ENCODE measurements at places on chromosomes 1 and 21.
A peak's percentile ranks its signal among the peaks of the same experiment; 100 is the strongest.

DNA sequence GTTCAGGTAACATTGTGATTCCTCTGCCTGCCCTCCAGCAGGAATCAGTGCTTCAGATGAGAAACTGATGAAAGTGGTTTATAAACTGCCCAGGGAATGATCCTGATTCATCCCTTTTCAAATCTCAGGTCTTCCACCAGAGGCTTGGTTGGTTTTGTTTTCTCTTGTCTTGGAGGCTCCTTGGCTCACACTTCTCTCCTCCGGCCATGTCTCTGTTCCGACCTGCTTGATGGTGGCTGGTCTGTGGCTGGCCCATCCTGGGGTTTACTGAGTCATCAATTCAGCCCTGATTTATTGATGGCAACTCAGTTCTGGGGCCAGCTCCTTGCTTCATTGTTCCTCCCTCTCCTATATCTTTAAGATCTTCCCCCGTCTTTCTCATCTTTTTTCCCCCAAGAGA is 56.6 kb upstream of the SLC2A1 start:
- no peaks in the 10 kb centered on the region for H3K4me1 ChIP-seq
- DNase-seq, result no peak
- no peaks in the 10 kb centered on the region for H3K27me3 ChIP-seq
- no peak overlapping the region for H3K27ac ChIP-seq
- H3K36me3 ChIP-seq, result no peaks in the 10 kb centered on the region
- no peak overlapping the region for H3K4me3 ChIP-seq

- peaks cover 11% of the 10 kb centered on the region for H3K4me1 ChIP-seq
- H3K36me3 ChIP-seq, result no peaks in the 10 kb centered on the region
- no peak overlapping the region for H3K27ac ChIP-seq
- no peak overlapping the region for H3K4me3 ChIP-seq
- H3K27me3 ChIP-seq, result no peaks in the 10 kb centered on the region
Observed at GRCh38 chr1:84430546-84430945, 32.3 kb downstream of the DNASE2B start.

- H3K27ac ChIP-seq, result no peak overlapping the region
- no peak overlapping the region for H3K4me3 ChIP-seq
- no peaks in the 10 kb centered on the region for H3K27me3 ChIP-seq
- DNase-seq, result no peak
Observed at GRCh38 chr21:43021191-43021590, 46.8 kb downstream of the PKNOX1 start.

DNA sequence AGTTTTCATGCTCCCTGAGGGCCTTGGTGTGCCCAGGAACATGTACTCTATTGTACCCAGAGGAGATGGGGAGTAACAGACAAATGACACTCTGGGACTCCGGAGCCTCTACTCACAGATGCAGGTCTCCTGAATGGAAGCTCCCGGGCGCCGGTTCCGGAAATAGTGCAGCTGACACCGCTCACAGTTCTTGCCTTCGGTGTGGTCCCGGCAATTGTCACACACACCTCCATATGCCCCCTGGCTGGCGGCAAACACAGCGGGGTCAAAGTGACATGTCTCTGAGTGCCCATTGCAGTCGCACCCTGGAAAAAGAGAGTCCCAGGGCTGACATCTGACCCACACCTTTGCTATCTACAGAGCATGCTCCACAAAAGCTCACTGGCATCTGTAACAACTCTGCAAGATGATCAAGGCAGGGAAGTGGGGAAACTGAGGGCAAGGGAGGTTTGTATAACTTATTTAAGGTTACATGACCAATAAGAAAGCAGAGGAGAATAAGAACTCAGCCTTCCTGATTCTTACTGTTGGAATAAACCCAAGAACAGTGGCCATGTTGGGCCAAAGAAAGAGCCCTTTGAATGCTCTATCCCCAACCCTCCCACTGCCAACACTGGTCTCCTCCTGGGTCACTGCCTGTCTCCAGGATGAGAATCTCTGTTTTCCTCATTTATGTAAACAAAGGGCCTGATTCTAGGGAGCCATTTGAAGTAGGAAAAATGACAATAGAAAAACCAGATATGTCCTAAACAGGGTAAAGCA is 22.4 kb downstream of the LAMB3 start:
- no peak overlapping the region for H3K4me3 ChIP-seq
- H3K36me3 ChIP-seq, result no peaks in the 10 kb centered on the region
- no peaks in the 10 kb centered on the region for H3K27me3 ChIP-seq
- H3K4me1 ChIP-seq, result peaks cover 5% of the 10 kb centered on the region
- DNase-seq, result no peak

DNA sequence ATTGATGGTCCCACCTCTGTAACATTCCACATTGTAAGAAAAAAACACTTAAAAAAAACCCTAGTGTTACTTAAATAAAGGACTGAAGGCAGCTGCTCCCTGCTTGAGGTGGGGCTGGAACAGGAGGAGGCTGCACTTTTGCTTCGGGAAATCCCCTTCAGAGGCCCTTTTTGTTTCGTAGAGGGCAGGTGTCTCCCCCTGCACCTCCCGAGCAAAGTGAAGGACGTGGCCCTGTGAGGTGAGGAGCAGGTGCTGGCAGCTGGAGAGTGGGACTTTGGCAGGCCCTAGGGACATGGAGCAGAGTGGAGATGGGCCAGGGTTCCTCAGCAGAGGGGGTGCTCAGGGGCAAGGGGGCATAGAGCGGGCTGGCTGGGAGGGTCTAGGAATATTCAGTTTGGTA is 33.4 kb upstream of the WNT4 start:
- no peaks in the 10 kb centered on the region for H3K4me1 ChIP-seq
- H3K27ac ChIP-seq, result no peak overlapping the region
- H3K36me3 ChIP-seq, result no peaks in the 10 kb centered on the region
- DNase-seq, result no peak

GRCh38 chr1:41122851-41123518 is 101.5 kb upstream of the SLFNL1 start:
- no peak for DNase-seq
- H3K27ac ChIP-seq, result no peak overlapping the region
- H3K27me3 ChIP-seq, result no peaks in the 10 kb centered on the region
- H3K4me1 ChIP-seq, result no peaks in the 10 kb centered on the region

DNA sequence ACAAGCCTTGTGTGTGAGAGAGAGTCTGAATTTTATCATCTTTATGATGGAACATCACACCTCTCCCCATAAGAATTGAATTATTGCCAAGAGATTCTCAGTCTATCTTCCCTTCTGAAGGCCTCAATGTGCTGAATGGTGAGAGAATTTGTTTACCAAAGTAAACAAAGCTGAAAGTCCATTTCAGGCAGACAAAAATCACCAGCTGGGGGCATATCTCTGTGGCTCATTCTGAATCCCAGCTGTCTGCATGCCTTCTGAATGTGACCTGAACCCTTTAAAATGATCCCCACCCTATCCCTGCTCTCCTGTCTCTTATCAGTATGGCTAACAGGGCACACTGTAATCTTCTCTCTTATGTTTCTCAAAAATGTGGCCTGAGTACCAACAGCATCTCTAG is 99.1 kb upstream of the CAMK1G start:
- no peak overlapping the region for H3K4me3 ChIP-seq
- H3K36me3 ChIP-seq, result no peaks in the 10 kb centered on the region
- H3K27ac ChIP-seq, result no peak overlapping the region
- no peak for DNase-seq

DNA sequence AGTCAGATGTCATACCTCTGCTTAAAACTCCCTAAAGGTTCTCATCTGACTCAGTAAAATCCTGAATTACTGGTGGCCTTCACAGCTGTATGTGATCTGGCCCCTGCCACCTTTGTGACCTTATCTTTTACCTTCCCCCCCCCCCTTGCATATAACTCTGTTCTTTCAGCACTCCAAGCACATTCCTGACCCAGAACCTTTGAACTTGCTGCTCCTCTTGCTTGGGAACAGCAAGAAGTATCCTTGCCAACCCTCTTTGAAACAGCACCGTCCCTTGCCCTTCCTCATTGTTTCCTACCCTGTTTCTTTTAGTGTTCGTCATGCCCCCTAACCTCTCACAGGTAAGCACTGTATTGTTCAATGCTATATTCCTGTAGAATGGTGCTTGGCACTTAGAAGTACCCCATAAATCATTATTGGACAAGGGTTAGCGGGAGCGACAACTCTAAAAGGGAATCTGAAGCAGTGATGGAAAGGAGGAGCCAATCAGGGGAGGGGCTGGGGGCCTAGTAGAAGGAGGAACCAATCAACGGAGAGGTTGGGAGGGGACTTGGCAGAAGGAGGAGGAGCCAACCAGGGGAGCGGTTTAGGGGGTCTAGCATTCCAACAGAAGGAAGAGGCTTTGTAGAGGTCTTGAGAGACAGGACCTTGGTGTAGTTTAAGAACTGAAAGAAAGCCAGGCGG is 13.9 kb downstream of the CACHD1 start:
- no peak overlapping the region for H3K4me3 ChIP-seq
- no peak overlapping the region for H3K27ac ChIP-seq
- no peaks in the 10 kb centered on the region for H3K4me1 ChIP-seq
- DNase-seq, result no peak
- H3K36me3 ChIP-seq, result no peaks in the 10 kb centered on the region

GRCh38 chr1:48644905-48645605 is 131.6 kb downstream of the BEND5 start:
- H3K27me3 ChIP-seq, result no peaks in the 10 kb centered on the region
- no peaks in the 10 kb centered on the region for H3K4me1 ChIP-seq
- no peak overlapping the region for H3K4me3 ChIP-seq
- no peak for DNase-seq

DNA sequence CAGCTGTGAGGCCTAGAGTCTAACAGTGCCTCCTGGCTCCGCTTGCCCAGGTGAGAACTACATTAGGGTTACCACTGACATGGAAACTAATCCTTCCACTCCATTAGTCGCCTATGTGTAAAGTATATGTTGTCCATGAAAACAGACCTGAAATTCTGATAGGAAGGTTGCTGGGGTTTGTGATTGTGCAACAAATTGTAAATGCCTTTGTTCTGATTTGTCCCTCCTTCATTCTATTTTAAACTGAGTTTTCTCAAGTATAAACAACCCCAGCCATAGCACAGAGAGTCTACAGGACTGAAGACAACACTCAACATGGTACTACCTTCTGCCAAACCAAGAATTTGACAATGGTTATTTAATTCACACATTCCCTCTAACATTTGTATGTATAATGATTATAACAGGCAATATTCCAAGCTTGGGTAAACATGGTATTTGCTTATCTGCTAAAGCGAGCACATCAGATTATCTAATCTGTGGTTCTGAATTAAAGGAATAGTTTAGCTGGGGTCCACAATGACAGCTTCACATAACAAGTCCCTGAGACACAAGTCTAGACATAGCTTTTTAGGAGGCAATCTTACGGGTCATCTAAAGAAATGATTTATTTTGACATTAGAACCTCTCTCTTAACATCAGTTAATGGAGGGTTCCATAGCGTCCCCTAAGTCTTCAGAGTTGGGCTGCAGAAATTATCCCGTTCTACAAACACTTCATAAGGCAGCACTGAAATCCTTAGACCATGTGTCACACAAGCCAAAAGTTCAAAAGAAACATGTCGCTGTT is 633.0 kb downstream of the SMYD3 start:
- DNase-seq, result no peak
- no peak overlapping the region for H3K4me3 ChIP-seq
- no peaks in the 10 kb centered on the region for H3K27me3 ChIP-seq
- no peak overlapping the region for H3K27ac ChIP-seq

GRCh38 chr21:41578716-41579115 is 70.8 kb upstream of the TMPRSS2 start:
- no peak for DNase-seq
- no peak overlapping the region for H3K4me3 ChIP-seq
- no peaks in the 10 kb centered on the region for H3K4me1 ChIP-seq
- no peaks in the 10 kb centered on the region for H3K27me3 ChIP-seq
- H3K36me3 ChIP-seq, result no peaks in the 10 kb centered on the region
- H3K27ac ChIP-seq, result no peak overlapping the region

DNA sequence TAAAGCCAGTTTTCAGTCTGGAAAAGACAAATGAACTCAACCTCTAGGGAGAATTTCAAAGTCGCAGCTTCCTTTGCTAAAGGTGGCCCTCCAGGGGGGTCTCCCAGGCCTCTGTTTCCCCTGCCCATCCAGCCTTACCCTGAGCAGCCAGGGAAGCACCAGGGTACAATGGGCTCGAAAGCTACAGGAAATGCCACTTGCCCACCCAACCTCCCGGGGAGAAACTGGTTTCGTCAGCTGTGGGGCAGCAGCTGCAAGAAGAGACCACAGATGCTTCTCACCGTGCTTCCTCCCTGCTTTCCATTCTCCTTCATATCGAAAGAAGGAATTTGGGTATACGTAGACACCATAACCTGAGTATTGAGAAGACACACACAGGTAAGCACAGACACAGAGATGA is 1.7 kb downstream of the MORN1 start:
- H3K27me3 ChIP-seq, result no peaks in the 10 kb centered on the region
- peaks cover 8% of the 10 kb centered on the region for H3K36me3 ChIP-seq
- H3K27ac ChIP-seq, result no peak overlapping the region
- peaks cover 15% of the 10 kb centered on the region for H3K4me1 ChIP-seq

- no peak overlapping the region for H3K4me3 ChIP-seq
- H3K4me1 ChIP-seq, result no peaks in the 10 kb centered on the region
- peaks cover 14% of the 10 kb centered on the region for H3K36me3 ChIP-seq
- no peaks in the 10 kb centered on the region for H3K27me3 ChIP-seq
Observed at GRCh38 chr1:77824079-77824478, 44.6 kb downstream of the MIGA1 start.

DNA sequence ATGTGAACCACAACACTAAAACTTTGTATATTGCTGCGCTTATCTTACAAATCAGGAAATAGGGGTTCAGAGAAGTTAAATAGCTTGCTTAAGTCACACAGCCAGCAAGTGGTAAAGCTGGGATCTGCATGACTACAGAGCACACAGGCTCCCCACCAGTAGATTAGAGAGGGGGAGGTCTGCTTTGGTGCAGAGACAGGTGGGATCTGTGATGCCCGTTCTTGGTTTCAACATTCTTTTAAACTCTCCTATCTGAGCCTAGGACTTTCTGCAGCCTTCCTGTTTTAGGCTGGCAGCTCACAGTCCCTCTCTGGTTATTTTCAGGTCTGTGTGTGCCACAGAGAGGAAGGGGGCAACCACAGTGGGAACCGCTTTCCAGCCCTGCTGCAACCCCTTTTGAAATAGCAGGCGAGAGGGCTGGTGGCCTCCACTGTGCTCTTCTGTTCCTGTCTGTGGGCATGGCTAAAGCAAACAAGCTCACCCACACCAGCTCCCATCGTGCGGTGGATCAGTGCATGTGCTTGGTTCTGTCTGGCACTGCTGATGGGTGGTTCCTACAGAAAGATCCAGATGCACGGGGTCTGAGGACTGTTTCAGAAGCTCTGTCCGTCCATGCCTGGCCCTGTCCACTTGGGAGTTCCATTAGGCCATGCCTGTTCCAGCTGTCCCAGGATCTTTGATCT is 1.7 kb upstream of the IL6R start:
- no peak overlapping the region for H3K4me3 ChIP-seq
- H3K27me3 ChIP-seq, result no peaks in the 10 kb centered on the region
- peak; percentile 27 for DNase-seq
- peak overlapping the region; percentile 82 for H3K27ac ChIP-seq
- H3K36me3 ChIP-seq, result no peaks in the 10 kb centered on the region
- peaks cover 42% of the 10 kb centered on the region for H3K4me1 ChIP-seq

All from effector memory CD4-positive, alpha-beta T cell (primary cell).